ENCODE measurements at places on chromosomes 6 and 20.

- DNase-seq: no peak
Observed at GRCh38 chr6:137754866-137755265, 112.2 kb upstream of the TNFAIP3 start.

- DNase-seq: no peak
Observed at GRCh38 chr20:59299945-59300332, 472 bp upstream of the EDN3 start.

DNA sequence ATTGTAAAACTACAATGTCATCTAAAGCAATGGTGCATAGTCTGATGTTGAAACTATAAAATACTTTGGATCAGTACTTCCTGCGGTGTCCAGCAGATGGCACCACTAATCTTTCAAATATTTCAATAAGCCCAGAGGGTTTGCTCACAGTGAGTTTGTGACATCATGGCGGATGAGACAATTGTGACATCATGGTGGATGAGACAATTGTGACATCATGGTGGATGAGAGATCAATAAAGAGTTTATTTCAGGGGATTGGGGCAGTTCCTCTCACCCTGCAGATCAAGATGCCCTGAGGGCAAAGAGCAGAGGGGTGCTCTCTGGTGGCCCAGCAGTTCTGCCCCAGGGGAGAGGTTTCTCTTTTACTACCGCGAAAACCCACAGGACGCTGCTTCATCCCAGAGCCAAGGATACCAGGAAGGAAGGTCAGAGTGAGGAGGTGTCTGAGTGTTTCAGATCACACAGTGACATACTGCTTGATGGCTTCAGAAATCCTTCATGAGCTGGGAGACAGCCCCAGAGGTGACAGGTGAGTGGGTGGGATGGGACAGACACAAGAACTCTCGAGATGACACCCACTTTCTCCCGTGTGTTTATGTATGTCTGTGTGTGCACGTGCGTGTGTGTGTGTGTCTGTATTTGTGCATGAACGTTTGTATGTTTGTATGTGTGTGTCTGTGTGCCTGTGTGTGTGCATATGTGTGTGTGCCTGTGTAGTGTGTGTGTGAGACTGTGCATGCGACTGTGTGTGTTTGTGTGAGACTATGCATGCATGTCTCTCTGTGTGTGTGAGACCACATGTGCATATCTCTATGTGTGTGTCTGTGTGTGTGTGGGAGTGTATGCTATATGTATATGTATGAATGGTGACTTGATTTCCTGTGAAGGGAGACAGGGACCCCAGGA, 7.3 kb upstream of the ULBP2 start:
- peak; percentile 61 for DNase-seq

GRCh38 chr6:118748311-118749062, 97.1 kb upstream of the CEP85L start:
- no peak for DNase-seq

GRCh38 chr6:76441875-76442274, 369.4 kb upstream of the IMPG1 start:
- DNase-seq: no peak

DNA sequence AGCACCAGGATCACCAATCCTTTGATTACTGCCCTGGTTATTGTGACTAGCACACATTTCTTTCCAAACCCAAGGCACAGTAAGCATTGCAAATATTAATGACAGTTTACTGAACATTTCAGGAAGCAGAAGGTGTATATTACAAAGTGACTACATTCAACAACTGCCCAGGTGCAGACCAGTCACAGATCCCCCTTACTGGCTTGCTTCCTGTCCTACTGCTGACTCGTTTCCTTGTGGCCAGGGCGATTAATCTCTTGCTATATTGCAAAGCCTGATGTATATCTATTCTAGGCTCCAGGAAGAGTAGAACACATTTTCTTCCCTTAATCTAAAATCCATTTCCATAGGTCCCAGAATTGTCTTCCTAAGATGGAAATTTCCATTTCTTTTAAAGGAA, 77.2 kb upstream of the EPHA7 start:
- no peak for DNase-seq

- peak; percentile 30 for DNase-seq
Observed at GRCh38 chr6:138001750-138002349, 105.4 kb downstream of the PERP start.

- no peak for DNase-seq
Observed at GRCh38 chr20:33828967-33829560, 17.9 kb downstream of the CHMP4B start.

GRCh38 chr20:34495307-34495706, 20.9 kb upstream of the DYNLRB1 start:
- no peak for DNase-seq

GRCh38 chr20:38032585-38033329, 499 bp downstream of the TTI1 start:
- DNase-seq: peak; percentile 31

All from stimulated activated CD4-positive, alpha-beta T cell treated with anti-CD3 and anti-CD28 coated beads, Interleukin-12 subunit alpha, Interleukin-12 subunit beta, amount 100 ng/mL, for 24 hours (primary cell).